ENCODE measurements at places on chromosomes 6 and 20.

DNA sequence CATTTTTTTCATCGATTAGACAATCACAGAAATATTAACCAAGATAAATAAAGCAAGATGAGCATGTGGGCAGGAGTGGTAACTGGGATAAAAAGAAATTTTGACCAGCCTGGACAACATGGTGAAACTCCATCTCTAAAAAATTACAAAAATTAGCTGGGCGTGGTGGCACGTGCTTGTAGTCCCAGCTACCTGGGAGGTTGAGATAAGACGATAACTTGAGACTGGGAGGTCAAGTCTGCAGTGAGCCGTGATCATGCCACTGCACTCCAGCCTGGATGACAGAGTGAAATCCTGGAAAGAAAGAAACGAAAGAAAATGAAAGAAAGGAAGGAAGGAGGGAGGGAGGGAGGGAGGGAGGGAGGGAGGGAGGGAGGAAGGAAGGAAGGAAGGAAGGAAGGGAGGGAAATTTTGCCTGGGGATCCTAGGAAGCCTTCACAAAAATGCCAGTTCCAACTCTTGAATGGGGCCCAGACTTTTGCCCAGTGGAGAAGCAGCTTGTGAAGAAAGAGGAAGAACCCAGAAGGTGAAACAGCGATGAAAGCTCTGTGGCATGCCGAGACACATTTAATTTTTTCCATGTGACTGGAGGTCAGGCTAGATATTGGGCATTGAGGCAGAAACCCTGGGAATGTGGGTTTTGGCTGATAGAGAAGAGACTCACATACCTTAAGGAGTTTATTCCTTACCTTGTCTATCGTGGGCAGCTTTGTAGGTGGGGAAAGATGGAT, 20.3 kb downstream of the CCDC170 start:
- DNase-seq = no peak

DNA sequence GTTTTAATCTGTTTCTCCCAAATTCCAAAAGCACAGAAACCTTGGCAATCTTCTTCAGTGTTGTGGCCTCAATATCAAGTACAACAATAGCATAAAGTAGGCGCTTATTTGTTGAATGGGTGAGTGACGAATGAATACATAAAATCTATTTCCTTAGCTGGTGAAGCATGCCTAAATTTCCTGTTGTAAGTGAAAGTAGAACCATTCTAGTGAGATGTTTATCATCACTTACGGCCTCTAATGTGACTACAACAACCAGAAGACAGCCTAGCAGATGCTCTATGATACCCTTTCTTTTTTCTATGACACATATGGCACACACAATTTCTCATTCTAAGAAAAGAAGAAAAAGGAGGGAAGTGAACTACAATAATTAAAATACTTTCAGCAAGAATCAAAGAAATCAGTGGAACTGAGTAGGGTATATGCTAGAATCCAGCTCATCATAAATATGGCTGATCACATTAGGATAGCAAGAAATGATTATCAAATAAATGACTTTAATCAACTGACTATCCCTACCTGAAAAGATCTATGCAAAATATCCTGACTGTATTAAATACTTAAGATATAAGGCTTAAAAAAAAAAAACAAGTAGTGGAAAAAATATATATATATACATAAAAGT, 67.4 kb downstream of the BTBD9 start:
- no peak for DNase-seq

GRCh38 chr20:19218411-19218810, 6.0 kb downstream of the SLC24A3 start:
- DNase-seq = no peak

GRCh38 chr20:3996399-3996798, 19.0 kb downstream of the RNF24 start:
- no peak for DNase-seq

GRCh38 chr6:169365567-169366257, 112.1 kb upstream of the THBS2 start:
- no peak for DNase-seq

- peak; percentile 91 for DNase-seq
Observed at GRCh38 chr20:33812152-33812849, 1.2 kb downstream of the CHMP4B start.

GRCh38 chr6:130900913-130901312, 73.7 kb downstream of the SMLR1 start:
- peak; percentile 67 for DNase-seq

DNA sequence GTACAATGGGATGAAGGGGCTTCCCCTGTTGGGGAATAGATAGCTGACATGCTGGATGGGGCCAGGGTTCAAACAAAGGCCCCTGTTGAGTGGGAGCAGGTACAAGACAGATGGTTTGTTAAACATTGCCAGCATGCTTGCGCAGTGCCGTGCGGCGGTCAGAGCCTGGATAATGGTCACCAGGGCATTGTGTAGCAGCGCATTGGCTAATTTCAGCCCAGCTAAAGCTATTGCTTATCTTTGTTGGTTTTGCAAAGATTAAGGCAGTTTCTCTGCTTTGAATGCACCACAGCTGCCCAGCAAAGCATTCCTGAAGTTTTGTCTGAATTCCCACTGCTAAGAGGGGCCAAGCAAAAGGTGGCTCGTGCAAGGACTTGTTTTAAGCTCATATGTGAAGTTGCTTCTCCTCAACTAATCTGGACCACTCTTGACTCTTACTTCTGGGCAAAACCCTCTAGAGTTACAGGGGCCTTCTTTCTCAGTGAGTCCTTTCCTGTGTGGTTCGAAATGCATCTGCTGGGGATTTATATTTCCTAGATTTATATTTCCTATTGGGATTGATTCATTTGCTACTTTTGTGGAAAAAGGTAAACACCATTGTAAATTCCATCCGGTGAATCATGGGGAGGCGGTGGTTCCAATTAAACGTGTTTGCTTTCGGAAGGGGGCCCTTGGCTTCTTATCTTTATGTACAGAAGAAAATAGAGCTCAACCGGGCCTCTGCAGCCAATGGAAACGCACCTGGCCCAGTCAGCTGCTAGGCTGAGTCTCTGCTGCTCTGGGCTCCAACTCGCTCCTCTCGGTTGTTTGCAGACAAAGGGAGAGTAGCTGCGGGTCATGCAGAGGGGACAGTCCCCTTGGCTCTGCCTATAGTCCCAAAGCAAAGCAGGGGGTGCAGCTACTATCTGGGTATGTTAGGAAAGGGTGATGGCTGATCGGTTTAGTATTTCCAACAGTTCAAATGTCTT, 72.1 kb downstream of the FOXA2 start:
- DNase-seq = no peak
